ENCODE measurements at places on chromosomes 12 and 14. TPM values are rescaled to one million over a fixed set of nuclear protein-coding genes. Genes with fewer than 3 reads are reported as not detected.

Gene KRT5
- total RNA-seq: not detected

Gene TSHR
- not detected for total RNA-seq

Gene GLI1
- total RNA-seq: 1.6 TPM

Gene EIF2S3B
- 1.3 TPM for total RNA-seq

Gene ASIC1
- total RNA-seq: 0.75 TPM

Gene BCL11B
- total RNA-seq: 2.3 TPM

Gene DHRS7
- 107 TPM for total RNA-seq

Gene CFAP73
- total RNA-seq: not detected

Gene BATF
- not detected for total RNA-seq

Gene ARMH4
- total RNA-seq: 4.2 TPM

Gene TAS2R14
- 3.1 TPM for total RNA-seq

Gene CBLN3
- total RNA-seq: 0.34 TPM

Gene GYS2
- not detected for total RNA-seq

GRCh38 chr12:112524269-112524668 lies 105.5 kb downstream of the PTPN11 start:
- DNase-seq: no peak

DNA sequence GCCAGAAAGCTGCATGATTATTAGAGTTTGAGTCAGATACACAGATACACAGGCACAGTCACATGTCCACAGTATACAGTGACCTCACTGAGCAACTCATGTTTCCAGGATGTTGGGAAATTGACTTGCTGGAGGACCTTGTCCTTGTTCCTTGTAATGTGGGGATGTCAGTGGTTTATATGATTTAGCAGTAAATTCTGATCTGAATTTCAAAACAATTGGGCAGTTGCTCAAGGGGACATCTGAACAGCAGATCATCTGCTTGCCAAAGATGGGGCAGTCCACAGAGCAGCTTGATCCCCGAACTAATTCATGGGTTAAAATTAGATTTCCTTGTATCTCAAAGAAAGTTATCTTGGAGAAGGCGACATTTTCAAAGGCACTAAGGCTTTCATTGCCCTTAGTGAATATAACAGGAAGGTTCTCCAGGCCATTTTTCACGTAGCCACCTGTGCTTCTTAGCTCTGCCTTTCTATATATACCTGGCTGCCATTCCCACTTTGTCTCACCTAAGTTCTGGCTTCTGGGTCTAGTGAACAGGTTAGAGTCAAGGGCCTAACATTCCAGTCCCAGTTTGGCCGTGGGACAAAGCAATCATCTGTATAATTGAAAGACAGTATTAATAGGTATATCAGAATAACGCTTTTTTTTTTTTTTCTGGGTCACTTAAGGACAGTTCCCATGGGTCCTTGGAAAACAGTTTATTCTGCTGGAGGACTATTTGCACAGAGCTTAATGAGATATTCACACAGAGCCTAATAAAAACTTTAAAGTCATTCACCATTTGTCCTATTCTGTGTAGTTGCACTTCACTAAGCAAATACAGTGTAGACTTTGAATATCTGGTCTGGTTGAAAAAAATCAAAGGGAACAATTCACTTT lies 64.9 kb upstream of the STRN3 start:
- DNase-seq: peak; percentile 67

DNA sequence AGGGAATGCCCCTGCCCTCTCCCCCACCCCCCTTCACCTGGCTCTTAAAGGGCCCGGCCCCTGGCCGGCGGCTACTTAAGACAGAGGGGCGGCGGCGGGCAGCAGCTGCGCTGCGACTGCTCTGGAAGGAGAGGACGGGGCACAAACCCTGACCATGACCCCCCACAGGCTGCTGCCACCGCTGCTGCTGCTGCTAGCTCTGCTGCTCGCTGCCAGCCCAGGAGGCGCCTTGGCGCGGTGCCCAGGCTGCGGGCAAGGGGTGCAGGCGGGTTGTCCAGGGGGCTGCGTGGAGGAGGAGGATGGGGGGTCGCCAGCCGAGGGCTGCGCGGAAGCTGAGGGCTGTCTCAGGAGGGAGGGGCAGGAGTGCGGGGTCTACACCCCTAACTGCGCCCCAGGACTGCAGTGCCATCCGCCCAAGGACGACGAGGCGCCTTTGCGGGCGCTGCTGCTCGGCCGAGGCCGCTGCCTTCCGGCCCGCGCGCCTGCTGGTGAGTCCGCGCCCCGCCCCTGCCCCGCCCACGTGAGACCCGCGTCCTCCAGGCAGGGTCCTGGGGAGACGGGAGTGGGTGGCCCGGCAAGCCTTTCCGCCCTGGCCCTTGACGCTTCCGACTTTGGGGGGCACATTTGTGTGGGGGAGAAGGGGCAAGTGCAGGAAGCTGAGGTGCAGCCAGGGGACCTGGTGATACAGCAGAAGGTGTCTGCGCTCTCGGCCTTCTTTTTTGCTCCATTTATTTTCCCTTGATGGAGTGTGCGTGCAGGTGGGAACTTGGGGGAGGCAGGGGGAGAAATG lies at the start of gene IGFBP6:
Gene IGFBP6 (plus strand): TSS at position 104 of the 790 bp plus-strand sequence. CDS start 51 bp downstream, at position 155.
- DNase-seq: no peak

GRCh38 chr14:23494223-23494622 lies 24.7 kb downstream of the NGDN start:
- DNase-seq: no peak

- no peak for DNase-seq
These were observed 8.9 kb downstream of the ANG start for GRCh38 chr14:20697273-20698017.

DNA sequence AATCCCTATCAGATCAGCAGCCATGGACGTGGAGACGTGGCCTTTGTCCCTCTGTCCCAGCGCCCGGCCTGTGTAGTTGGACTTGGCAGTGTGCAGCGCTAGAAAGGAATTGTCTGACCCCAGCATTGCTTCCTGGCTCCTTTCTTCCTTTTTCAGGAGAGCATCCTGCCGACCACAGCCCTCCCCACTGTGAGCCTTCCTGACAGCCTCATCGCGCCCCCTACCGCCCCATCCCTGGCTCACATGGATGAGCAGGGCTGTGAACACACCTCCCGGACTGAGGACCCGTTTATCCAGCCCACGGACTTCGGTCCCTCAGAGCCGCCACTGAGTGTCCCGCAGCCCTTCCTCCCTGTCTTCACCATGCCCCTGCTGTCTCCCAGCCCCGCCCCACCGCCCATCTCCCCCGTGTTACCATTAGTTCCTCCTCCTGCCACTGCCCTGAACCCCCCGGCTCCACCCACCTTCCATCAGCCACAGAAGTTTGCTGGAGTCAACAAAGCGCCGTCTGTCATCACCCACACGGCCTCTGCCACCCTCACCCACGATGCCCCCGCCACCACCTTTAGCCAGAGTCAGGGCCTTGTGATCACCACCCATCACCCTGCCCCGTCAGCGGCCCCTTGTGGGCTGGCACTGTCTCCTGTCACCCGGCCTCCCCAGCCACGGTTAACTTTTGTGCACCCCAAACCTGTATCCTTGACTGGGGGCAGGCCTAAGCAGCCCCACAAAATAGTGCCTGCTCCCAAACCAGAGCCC lies 40.6 kb downstream of the IL31 start:
- no peak for DNase-seq

- no peak for DNase-seq
These were observed 693.8 kb downstream of the BCL11B start for GRCh38 chr14:98578204-98578603.

- DNase-seq: no peak
These were observed 7.4 kb upstream of the GNPNAT1 start for GRCh38 chr14:52798826-52799225.

- DNase-seq: no peak
These were observed 3.5 kb downstream of the AICDA start for GRCh38 chr12:8609061-8609570.

DNA sequence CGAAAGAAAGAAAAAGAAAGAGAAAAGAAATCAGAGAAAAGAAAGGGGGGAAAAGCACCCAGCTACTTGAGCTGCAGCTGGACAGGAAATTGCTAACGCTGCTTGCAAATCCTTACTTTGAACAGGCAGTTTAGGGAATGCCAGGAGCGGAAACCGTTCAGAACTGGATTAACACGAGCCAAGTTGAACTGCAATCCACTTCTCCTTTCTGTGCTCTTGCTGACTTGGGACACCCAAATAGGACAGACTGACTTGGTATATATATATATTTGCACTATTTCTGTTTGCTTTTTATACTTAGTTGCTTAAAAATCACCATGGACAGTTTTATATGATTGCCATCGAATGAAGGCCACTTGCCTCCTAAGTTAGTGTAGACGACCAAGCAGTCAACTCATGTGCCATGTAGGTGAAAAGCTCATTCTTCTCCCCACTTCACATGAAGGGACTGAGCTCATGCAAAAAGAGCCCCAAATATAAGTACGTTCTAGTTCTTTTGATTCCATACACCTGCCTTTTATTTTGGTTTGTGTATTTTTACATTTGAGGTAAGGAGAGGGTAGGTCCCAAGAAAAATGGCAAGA lies 5.5 kb downstream of the DUSP6 start:
- DNase-seq: no peak

DNA sequence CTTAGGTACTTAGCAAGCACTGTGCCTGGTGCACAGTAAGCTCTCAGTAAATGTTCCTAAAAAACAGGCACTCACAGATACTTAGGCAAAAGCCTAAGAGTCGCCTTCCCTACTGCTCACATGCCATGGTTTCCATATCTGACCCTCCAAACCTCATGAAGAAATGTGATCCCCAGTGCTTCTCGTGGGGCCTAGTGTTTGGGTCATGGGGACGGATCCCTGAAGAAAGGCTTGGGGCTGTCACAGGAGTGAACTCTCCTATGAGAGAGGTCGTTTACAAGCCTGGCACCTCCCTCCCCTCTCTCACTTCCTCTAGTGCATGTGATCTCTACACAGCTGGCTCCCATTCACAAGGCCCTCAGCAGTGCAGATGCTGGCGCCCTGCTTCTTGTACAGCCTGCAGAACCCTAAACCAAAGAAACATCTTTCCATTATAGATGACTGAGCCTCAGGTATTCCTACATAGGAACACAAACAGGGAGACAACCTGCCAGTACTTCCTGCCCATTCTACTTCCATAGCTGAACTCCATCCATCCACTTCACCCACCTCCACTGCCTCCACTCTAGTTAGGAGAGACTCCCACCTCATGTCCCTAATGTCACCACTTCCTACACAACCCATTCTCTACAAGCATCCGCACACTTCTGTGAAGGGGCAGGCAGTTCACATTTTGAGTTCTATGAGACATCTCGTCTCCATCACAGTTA lies 2.9 kb downstream of the SLC15A4 start:
- no peak for DNase-seq

DNA sequence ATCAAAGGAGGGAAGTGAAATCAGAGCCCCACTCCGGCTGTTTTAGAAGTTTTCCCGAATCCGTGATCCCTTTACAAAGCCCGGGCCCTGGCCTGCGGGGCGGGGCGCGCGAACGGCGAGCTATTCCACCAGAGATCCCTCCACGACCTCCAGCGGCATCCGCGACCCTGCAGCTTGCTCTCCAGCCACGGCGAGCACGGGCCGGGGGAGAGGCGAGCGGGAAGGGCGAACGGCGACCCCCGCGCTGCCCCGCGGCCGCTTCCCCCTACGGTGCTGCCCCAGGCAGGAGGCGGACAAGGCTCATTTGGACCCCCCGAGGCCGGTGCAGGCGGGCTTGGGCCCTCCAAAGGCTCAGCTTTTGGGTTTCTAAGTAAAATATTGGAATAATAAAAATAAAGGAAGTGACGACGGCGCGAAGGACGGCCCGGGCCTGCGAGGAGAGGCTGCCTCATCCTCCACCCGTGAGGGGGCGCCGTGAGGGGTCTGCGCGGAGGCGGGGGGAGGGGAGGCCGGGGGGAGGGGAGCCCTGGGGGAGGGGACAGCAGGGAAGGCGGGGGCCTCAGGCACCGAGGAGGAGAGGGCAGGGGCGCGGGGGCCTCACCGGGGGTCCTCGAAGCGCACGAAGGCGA lies 613 bp downstream of the SRSF9 start:
- no peak for DNase-seq

- DNase-seq: no peak
These were observed 13.1 kb downstream of the ARID2 start for GRCh38 chr12:45742590-45742989.

DNA sequence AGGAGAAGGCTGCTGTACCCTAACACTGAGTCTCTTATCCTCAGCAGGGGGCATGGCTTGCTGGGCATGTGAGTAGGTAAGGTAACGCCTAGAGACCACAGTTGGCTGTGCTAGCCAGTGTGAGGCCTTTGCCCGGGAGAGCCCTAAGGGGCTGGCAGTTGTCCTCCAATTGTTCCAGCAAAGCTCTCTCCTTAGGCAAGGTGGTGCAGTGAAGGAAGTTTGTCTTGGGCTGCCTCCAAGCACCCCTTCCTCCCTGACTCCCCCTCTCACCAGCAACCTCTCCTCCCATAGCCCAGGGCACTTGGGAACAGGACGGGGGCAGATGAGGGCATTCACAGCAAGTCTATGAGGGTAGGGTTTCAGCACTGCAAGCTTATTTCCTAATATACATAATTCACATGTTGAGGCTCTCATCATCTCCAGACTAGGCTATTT lies 23.0 kb downstream of the LACRT start:
- no peak for DNase-seq

- no peak for DNase-seq
These were observed 5.9 kb downstream of the CBX5 start for GRCh38 chr12:54273981-54274380.

GRCh38 chr12:24955389-24955788 lies 6.5 kb upstream of the BCAT1 start:
- DNase-seq: no peak

- DNase-seq: no peak
These were observed 73.1 kb upstream of the AMN1 start for GRCh38 chr12:31801872-31802271.

GRCh38 chr14:23347406-23348296 lies 5.0 kb downstream of the SLC22A17 start:
- no peak for DNase-seq

GRCh38 chr14:95069018-95069417 lies 88.3 kb downstream of the DICER1 start:
- DNase-seq: no peak

- DNase-seq: no peak
These were observed 24.6 kb upstream of the SERPINA1 start for GRCh38 chr14:94412671-94413638.

- no peak for DNase-seq
These were observed 19.4 kb downstream of the PPP2R5C start for GRCh38 chr14:101780887-101781239.

GRCh38 chr12:26648066-26648465 lies 184.9 kb downstream of the ITPR2 start:
- DNase-seq: no peak

GRCh38 chr12:132071040-132071810 lies 72.9 kb downstream of the DDX51 start:
- no peak for DNase-seq

DNA sequence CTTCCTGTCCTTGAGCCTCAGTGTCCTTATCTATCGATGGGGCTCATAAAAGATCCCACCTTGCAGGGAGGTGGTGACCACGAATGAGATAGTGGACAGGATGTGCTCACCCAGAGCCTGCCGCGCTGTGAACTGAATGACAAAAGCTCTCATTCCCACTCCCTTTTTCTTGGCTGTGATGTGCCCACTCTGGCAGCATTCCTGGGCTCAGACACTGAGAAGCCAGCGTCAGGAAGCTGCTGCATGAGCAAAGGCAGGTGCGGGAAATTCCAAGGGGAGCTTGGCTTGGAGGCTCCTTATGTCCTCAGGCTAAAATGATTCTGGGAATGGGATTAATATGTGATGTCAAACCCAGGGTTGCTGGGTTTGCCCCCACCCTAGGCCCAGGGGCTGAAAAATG lies 61.6 kb downstream of the EFCAB11 start:
- DNase-seq: no peak
